ENCODE measurements at places on chromosomes 16 and 17. TPM values are rescaled to one million over a fixed set of nuclear protein-coding genes. Genes with fewer than 3 reads are reported as not detected.

DNA sequence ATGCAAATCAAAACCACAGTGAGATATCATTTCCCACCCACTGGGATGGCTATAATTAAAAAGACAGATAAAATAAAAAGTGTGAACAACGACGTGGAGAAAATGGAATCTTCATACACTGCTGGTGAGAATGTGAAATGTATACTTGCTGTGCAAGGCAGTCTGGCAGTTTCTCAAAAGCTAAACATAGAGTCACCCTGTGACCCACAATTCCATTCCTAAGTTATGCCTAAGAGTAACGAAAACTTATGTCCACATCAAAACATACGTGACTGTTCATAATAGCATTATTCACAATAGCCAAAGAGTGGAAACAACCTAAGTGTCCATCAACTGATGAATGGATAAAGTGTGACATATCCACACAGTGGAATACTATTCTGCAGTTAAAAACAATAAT lies 38.1 kb upstream of the VPS4A start:
- no peak for DNase-seq

DNA sequence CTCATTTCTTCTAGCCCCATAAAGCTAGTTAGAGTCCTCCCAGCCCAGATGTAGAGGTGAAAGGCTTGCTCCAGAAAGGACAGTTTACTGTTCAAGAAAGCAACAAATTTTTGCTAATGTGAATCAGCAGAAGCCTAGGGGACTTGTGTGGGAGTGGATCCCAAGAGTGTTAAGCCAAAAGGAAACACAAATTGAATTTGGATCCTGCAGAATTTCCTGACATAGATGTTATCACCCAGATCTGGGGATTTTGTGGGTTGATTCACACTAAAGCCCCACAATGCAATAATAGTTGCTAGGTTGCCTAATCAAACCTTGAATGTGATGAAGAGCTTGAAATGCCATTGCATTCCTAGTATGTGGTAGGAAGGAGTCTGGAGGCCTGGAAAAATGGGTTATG lies 135.2 kb upstream of the HS3ST3A1 start:
- DNase-seq: no peak

- no peak for DNase-seq
These were observed 20.1 kb downstream of the HBQ1 start for GRCh38 chr16:200388-200787.

DNA sequence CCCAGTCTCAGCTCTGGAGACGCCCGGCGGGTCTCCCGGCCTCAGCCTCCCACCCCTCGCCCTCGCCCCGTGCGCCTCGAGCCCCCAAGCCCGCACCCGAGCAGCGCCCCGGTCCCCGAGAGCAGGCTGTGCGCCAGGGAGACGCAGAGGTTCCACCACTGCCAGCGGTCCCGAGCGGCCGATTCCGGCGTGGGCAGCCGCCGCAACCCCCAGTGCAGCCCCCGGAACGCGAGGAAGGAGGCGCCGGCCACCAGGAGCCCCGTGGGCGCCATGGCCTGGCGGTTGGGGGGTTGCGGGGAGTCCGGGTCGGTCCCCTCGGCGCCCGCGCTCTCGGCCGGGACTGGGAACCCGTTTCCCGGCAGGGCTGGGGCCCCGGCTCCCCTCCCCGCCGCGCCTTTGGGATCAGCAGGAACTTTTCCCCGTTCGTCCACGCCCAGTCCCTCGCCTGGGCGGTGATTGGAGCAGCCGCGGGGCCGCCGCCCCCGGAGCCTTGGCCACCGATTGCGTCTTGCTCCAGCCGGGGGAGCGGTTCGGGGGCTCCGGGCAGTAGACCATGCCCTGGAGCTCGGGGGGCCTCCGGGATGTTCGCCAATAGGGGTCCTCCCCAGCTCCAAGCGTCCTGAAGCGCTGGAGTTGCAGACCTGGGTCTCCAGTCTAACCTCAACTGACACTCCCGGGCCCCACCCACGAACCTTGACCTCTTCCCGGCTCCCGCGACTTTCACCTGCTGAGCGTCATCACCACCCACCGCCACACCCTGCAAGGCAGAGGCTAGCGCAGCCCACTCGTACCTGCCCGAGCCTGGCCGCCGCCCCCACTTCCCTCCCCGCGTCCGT lies at the start of gene TLCD2:
Gene TLCD2 (minus strand): TSS at position 407 of the 836 bp plus-strand sequence. CDS start 135 bp downstream, at position 272.
- DNase-seq: no peak

Gene TRPV2
- 35.6 TPM for total RNA-seq

DNA sequence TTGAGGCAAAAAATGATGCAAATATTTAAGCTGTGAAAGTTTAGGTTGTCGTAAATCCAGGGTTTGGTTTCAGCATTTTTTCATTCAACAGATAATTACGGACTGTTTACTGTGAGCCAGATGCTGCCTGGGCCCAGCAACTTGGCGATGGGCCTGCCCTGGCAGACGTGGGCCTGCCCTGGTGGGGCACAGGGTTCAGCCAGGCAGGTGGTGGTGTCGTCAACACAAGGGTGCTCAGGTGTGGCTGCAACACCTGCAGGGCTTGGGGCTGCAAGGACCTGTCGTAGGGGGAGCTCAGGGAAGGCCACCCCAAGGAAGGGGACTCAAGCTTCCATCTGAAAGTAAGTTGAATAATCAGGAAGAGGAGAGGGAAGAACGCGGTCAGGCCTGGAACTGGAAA lies 15.1 kb downstream of the ZC3H18 start:
- DNase-seq: no peak

DNA sequence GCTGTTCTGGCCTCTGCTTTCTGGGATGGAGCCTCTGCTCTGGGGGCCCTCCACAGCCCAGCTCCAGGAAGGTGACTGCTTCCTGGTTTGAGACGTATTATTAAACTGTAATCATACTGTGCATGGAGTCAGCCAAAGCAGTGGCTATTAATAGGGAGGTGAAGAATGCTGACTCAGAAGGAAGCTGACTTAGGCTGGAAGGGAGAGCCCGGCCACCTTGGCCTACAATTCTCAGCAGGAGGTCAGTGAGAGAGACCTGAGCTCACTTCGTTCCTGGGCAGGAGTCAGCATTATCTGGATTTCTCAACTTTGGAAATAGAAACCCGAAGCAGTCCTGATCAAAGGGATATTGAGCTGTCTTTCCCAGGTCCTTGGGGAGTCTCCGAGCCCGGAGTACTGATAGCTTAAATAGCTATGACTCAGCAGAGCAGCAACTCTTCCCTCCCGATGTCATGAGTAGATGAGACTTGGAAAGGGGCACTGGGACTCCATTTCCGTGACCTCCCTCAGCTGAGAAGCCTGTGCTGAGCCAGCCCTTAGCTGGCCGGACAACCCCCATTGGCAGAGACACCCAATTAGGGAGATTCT lies 91.8 kb downstream of the YPEL2 start:
- DNase-seq: no peak

- no peak for DNase-seq
These were observed 27.4 kb upstream of the ADGRG1 start for GRCh38 chr16:57600952-57601580.

DNA sequence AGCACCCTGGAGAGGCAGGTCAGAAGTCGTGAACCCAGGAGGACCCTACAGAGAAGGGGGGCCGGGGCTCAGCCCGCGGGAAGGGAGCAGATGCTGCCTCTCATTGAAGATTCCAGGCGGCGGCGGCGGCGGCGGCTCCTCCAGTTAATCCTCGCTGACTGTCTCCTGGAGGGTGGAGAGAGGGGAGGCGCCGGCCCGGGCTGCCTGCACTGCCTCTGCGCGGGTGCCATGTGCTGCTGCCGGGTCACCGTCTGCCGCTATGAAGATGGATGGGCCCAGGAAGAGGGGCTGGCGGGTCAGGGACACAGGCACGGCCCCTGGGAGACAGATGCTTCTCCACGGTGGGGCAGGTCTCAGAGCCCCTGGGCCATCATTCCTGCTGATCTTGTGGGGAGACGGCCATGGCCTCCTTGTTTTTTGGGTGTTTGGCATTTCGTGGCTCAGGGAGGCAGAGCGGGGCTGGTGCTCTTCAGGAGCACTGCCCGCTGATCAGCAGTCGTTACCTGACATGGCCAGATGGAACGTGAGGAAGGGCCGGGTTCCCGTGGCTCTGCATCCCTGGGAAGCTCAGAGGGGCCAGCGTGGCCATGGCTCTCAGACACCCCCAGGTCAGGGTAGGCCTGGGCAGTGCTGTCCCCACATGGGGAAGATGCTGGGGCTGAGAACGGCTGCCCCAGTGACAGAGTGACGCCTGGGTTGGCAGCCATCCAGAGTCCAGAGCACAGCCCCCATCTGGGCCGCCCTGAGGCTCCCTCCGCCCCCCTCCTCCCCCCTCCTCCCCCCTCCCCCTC lies 36.1 kb downstream of the GINS2 start:
- DNase-seq: peak; percentile 60

- DNase-seq: no peak
These were observed 27.7 kb downstream of the CLUH start for GRCh38 chr17:2683912-2684311.

All from activated CD4-positive, alpha-beta T cell treated with anti-CD3 and anti-CD28 coated beads for 36 hours (primary cell).